ENCODE measurements at places on chromosomes 11 and 22.

- DNase-seq, result no peak
These were observed 26.5 kb downstream of the SGSM3 start for GRCh38 chr22:40396882-40397281.

DNA sequence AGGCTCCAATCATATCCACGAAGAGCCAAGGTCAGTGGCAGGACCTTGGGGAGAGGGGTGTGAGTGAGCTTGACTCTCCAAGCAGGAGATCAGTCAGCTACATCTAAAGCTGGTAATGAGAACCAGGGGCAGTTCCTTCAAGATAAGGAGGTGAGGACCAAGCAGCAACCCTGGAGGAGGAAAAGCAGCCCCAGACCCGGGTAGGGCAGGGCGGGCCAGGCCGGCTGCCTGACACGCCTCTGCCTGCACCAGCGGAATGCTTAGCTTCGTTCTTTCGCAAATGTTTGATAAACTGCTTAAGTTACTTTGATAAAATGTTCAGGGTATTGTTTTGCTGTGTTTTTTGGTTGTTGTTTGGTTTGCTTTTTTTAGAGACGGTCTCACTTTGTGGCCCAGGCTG lies 18.7 kb upstream of the FADD start:
- DNase-seq, result no peak

DNA sequence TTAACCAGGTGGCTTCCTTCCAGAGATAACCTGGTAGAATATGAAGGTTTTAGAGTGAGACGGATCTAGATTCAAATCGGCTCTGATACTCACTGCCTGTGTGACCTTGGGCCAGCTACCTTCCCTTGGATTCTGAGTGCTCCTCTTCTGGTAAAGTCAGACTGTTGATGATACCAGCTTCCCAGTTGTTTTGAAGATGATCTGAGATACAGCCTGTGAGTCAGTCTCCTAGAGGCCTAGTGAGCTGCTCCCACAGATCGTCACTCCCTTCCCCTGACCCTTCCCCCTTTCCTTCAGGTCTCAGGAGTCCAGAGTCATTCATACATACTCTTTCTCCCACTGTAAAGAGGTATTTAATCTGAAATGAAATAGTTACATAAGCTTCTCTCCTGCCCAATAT lies 207.8 kb downstream of the GRIK4 start:
- no peak for DNase-seq

GRCh38 chr11:128133501-128133900 lies 453.9 kb downstream of the ETS1 start:
- no peak for DNase-seq

DNA sequence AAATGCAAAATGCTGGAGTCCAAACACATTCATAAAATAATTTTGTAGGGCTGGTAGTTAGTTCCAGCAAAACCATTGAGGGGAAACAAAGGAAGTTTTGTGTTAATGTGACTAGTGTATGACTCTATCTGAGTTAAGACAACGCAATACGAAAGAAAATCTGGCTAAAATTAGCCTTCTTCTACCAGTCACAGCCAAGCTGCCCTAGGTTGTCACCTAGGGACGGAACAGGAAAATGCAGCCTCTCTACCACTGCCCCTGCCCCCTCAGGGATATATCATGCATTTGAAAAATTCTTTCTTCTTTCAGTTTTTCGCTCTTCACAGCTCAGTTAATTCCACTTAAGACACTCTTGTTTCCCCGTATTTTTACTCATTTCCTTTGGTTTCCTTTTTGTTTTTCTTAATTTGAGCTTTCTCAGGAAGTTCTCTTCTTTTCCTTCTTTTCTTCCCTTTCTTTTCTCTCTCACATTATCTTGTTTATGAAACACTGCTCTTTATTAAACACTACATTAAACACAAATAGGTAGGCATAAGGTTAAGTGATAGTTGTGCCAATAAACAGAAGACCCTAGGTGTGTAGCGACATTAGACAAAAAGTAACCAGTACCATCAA lies 30.6 kb downstream of the KIRREL3 start:
- no peak for DNase-seq

DNA sequence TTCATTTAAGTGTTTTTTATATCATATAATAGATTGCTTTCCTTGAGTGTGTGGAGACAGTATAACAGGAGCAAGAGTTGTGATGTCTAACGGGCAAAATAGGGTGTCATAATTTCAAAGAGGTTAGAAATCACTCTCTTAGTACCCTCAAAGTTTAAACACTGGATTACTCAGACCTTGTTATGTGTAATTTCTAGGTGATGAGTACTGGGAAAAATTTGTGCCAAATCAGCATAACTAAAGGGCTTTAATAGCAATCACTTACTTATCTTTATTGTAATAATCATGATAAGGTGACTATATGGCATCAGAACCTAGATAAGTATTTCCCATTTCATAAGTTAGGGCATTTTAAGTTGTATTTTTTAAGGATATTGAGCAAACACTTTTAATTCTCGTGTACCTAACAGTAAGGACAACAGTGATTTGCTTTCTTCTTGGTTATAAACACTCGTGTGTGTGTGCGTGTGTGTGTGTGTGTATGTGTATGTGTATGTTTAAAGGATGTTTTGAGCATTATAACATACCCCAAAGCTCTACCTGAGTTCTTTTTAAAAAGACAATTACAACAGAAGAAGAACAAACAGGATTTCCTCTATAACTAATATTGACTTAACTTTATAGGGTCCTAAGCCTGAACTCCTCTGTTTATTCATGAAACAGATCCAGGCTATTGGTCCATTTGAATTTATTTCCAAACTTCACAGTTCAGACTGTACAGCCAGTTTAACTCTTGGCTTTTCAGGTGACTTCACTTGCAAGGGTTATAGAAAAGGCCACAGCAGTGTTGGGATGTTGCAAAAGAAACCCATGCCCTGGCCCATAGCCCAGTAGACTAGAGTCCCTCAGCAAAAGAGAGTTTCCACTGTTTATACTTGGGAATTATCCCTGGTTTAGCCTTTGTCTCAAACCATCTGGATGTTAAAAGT lies 23.7 kb upstream of the PDE3B start:
- DNase-seq, result no peak

GRCh38 chr11:88297421-88297820 lies 40.1 kb downstream of the CTSC start:
- no peak for DNase-seq

GRCh38 chr11:104908186-104908531 lies 9.9 kb upstream of the CASP12 start:
- DNase-seq, result no peak

- DNase-seq, result no peak
These were observed 1.8 kb upstream of the PRG2 start for GRCh38 chr11:57392066-57392762.

DNA sequence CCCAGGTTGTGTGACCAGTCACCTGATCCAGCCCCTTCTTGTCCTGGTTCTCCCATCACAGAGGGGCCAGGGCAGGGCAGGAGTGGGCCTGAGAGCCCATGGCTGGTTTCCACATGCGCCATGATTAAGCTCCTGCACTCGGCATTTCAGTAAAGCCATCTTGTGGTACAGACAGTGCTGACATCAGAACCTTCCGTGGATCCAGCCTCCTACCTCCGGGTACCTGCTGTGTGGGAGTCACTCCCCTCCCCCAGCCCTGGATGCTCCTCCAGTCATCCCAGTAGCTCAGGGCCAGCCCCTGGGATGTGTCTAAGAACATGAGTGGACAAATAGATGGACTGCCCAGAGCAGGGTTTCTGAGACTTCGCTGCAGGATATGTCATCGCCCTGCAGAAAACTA lies 22.1 kb upstream of the MGAT3 start:
- no peak for DNase-seq

DNA sequence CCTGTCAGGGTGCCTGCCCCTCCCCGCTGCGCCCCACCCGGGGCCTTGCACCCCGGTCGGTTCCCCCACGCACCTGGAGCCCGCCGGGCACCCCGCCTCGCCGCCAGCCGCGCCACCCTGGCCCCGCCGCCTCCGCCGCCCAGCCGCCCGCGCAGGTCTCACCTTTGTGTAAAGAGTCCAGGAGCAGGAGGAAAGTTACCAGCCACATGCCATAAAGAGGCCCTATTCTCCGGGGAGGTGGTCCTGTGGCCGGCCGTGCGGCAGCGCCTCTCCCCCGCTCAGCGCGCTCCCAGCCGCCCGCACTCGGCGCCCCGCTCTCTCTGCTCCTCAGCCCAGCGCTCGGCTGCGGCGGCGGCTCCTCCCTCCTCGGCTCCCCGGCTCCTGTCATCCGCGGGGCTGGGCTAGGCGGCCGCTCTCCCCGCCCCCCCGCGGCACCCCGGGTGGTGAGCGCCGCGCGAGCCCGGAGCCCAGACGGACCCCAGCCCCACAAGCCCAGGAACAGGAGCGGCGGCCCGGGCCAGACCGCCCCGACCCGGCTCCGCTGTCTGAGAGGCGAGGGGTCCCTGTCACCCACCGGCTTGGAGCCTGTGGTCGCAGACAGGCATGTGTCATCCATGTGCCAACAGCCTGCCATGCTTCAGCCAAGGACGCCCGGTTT lies at the start of gene DSCAML1:
DSCAML1 (minus strand) TSS at position 345 of the 658 bp plus-strand sequence; CDS start at position 208, 137 bp downstream.
- DNase-seq, result no peak

GRCh38 chr22:28589102-28589750 lies 90.4 kb downstream of the TTC28 start:
- DNase-seq, result no peak

DNA sequence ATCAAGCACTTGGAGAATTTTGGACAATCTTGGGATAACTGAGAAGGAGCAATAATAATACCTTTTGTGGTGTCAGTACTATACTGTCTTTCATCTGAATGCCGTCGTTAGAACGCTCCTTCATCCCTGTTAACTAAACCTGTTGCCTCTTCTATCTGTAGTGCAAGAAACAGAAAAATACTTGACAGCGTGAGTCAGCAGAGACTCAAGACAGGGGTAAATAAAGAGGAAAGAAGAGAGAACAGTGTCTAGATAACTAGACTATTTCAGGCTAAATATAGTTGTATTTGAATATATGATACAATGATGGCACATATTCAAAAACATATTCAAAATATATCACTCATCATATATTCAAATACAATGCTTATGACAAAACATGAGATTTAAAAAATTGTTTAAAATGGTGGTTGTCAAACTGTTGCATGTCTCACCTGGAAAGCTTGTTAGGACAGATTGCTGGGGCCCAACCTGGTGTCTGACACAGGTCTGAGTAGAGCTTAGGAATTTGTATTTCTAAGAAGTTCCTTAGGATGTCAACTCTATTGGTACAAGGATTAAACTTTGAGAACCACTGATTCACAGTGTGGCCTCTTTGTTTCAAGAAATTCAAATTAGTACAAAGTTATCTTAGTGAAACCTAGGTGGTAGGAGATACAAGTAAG lies 17.4 kb downstream of the OOSP4A start:
- DNase-seq, result no peak

DNA sequence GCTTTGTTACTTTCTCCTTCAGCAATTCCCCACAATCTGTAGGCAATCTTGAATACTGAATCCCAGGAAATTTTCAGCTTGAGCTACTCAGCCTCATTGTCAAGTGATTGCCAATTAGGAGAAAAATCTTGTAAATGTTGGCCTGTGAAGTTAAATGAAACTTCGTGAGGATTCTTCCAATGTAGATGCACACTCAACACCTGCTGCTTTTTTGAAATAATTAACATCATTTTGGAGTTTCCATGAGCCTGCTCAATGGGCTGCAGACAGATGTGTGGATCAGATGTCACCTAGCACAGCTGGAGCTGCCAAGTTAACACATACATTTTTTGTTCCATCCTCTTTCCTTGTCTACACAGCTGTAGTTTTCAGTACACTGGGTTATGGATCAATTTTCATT lies 645.6 kb upstream of the LUZP2 start:
- no peak for DNase-seq

GRCh38 chr11:44709281-44709562 lies 17.5 kb upstream of the TSPAN18 start:
- DNase-seq, result no peak

DNA sequence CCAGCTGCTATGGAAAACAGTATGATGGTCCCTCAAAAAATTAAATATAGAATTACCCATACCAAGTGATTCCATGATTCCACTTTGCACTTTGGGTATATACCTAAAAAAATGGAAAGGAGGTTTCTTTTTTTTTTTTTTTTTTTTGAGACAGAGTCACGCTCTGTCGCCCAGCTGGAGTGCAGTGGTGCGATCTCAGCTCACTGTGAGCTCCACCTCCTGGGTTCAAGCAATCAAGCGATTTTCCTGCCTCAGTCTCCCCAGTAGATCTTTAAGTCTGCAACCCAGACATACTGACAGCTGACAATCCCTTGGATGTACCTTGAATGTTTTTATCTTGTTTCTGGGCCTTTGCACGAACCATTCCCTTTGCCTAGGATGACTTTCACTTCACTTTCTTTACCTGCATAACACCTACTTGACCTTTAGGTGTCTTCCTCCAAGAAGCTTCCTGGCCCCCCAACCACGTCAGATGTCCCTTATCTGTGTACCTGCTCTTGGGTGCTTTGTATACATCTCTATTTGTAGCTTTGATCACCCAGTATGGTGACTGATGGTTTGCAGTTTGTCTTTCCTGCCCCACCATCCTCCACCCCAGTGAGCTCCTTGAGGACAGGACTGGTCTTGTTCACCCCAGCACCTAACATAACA lies 11.6 kb downstream of the UCP3 start:
- no peak for DNase-seq

DNA sequence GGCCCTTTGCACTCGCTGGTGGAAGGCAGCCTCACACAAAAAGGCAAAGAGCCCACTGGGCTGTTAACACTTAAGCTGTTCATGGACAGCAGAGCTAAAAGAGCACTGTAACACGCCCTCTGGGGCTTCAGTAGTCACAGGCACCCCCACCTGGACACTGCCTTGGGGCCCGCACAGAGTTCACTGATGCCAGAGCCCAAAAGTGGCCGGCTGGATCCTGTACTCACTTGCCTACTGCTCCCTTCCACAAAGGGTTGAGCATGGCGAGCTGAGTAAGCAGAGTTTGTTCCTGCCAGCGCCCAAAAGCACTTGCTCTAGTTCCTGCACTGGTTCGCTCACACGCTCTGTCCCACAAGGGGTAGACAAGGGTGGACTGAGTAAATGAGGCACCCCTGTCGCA lies 78.8 kb downstream of the RELT start:
- no peak for DNase-seq

DNA sequence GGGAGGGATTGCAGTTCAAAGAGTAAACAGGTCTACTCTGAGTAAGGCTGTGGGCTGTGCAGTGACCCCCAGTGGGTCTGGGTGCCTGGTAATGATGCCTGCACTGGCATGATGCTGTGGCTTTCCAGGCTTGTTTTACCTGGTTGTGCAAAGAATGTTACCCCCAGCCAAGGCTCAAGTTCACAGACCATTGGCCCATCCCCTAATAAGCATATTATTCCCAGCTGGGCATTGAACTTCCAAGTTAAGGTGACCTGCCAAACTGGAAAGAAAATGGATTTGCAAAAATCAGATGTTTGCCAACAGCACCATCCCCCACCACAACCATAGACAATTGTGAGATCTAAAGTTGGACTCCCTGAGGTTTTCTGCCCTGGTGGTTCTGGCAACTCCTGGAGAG lies 7.9 kb upstream of the EHF start:
- no peak for DNase-seq

DNA sequence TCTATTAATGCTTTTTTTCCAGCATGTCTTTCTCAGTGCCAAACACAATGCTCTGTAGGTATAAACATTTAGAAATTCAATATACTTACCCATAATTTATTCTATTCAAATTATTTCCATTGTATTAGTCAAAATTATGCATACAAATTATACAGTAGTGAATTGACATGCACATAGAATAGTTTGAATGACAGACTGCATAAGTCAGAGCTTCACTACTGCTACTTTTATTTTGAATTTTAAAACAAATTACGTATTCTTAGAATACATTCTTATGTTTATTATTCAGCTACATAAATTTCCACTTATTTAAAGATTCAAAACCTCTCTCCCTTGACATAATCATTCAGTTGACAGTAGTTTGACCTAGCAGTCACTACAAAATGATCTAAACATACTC lies 808.0 kb upstream of the CCDC179 start:
- DNase-seq, result no peak

- DNase-seq, result no peak
These were observed 82.7 kb downstream of the PANX1 start for GRCh38 chr11:94211261-94211830.

Measured in stimulated activated CD8-positive, alpha-beta memory T cell treated with anti-CD3 and anti-CD28 coated beads, Interleukin-15, amount 100 ng/mL, for 1 hour (primary cell).